Cerebellum (tissue), 4 donors: ENCODE measurements at places on chromosomes 5 and 9. TPM values are rescaled to one million over a fixed set of nuclear protein-coding genes. Genes with fewer than 3 reads are reported as not detected.

BARX1 gene
- not detected for total RNA-seq

DOCK8 gene
- total RNA-seq: 1.8 TPM

PCDHGB1 gene
- total RNA-seq: 16.8 TPM

C8G gene
- not detected for total RNA-seq
